Inflammatory macrophage (primary cell): ENCODE measurements at places on chromosomes 1 and 21.

DNA sequence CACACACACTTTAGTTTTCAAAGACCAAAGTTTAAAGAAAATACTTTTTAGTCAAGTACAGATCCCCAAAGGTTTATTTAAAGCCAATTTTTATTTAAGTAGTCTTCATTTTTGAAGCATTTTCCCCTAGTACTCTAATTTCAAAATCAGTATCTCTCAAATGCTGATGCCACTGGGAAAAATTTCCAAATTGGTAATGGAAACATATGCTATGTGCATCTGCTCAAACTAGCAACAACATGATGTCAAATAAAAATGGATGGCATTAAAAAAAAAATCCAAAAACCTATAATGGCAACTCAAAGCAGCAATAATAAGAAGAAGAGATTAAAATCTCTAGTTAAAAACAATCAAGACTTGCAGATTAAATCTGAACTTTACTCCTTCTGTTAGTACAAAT, 58.6 kb downstream of the ZNHIT6 start:
- no peak for DNase-seq

DNA sequence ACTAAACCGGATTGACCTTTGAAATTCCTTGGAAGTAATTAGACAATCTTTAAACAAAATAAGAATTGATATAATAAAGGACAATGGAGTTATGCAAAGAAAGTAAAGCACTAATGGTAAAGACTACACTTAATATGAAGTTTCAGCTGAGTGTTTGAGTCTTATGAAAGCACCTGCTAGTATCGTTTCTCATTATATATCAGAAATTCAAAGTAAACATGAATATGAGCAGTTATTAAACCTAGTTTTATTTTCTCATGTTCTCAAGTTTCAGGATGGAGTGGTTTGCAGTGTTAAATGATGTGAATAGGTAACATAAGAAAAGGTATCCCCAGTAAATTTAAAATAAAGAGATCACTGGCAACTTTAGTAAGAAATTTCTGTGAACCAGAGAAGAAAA, 188.6 kb downstream of the ZP4 start:
- no peak for DNase-seq

- DNase-seq: no peak
Observed at GRCh38 chr1:1178794-1179331, 5.2 kb downstream of the TTLL10 start.

DNA sequence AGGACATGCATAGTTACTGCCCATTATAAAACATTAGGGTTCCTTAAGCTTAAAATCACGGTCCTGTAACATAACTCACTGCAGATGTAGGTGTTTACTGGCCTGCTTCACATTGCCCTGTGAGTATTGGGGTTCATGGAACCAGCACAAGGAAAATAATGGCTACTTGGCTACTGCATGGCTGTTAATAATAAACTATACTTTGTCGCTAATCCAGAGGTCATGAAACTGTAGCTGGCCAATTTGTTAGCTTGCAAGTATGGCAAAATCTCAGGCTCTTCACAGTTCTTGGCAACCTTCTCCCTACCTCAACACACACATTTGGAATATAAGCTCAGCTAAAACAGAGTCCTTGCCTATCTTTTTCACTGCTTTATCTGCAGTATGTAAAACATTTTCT, 274.0 kb upstream of the NR5A2 start:
- no peak for DNase-seq

GRCh38 chr1:58136387-58136786, 410.1 kb downstream of the OMA1 start:
- DNase-seq: no peak

GRCh38 chr1:57295326-57295725, 128.5 kb downstream of the DAB1 start:
- DNase-seq: no peak

DNA sequence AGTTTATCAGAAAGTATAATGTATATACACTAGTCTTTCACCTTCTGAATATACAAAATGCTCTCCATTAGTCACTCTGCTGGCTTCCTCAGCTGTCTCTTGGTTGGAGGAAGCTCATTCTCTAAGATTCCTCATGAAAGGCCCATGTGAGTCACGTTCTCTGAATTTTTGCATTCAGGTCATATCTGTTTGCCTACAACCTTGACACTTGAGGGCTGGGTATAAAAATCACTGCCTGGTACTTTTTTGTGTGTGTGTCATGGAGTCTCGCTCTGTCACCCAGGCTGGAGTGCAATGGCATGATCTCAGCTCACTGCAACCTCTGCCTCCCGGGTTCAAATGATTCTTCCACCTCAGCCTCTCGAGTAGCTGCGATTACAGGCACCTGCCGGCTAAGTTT, 2.8 kb upstream of the GALNT2 start:
- no peak for DNase-seq

- no peak for DNase-seq
Observed at GRCh38 chr1:228047183-228047466, 35.4 kb upstream of the ARF1 start.

DNA sequence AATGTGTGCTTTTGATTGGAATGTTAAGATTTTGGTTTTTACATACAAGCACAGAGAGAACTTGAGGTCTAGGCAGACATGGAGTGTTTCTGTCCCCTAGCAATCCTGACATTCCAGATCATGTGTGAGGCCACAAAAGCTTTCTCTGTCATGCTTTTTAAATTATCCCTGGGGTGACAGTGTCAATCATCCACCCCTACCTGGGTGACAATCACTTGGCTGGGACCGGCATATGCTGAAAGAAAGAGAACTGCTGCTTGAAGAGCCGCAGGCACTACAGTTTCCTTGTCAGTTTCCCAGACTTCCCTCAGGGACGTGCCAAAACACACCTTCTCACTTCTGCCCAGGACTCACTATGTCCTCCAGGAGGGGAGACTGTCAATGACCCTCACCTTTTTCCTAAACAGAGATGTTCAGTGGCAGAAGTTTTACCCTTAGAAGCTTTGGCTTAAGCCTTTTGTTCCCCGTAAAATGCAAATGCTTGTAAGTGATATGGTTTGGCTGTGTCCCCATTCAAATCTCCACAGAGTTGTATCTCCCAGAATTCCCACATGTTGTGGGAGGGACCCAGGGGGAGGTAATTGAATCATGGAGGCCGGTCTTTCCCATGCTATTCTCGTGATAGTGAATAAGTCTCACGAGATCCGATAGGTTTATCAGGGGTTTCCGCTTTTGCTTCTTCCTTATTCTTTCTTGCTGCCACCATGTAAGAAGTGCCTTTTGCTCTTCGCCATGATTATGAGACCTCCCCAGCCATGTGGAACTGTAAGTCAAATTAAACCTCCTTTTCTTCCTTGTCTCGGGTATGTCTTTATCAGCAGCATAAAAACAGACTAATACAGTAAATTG, 217.4 kb downstream of the FGGY start:
- no peak for DNase-seq

- DNase-seq: no peak
Observed at GRCh38 chr1:114154146-114154962, 685 bp upstream of the SYT6 start.

GRCh38 chr1:199728345-199728744, 299.2 kb upstream of the NR5A2 start:
- DNase-seq: no peak

- no peak for DNase-seq
Observed at GRCh38 chr1:185626344-185626743, 107.8 kb upstream of the HMCN1 start.

DNA sequence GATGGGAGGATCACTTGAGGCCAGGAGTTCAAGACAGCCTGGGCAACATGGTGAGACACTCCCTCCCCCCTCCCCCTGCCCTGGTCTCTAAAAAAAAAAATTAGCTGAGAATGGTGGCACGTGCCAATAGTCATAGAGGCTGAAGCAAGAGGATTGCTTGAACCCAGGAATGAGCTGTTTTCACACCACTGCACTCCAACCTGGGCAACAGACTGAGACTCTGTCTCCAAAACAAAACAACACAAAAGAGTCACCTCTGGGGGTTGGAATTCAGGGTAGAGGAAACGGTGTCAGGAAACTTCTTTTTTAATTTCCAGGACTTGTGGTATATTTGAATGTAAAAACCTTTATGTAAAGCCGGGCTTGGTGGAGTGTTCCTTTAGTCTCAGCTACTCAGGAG, 43.2 kb downstream of the RHOU start:
- DNase-seq: no peak

DNA sequence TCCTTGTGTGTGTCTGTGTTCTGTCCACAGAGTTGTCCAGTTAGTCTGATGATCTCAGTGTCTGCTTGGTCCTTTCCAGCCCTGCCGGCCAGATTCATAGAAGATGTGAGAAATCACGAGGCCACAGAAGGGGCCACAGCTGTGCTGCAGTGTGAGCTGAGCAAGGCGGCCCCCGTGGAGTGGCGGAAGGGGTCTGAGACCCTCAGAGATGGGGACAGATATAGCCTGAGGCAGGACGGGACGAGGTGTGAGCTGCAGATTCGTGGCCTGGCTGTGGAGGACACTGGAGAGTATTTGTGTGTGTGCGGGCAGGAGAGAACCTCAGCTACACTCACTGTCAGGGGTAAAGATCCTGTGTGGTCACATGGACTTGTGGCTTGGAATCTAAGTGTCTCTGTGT, 95.8 kb downstream of the OBSCN start:
- DNase-seq: no peak
